ENCODE measurements at places on chromosomes 6 and 20. TPM values are rescaled to one million over a fixed set of nuclear protein-coding genes. Genes with fewer than 3 reads are reported as not detected.

GRCh38 chr6:34416877-34417371 lies 8.9 kb downstream of the RPS10 start:
- DNase-seq, result no peak

Gene BTN1A1
- total RNA-seq, result not detected

Gene CPNE5
- total RNA-seq, result 1.3 TPM

- DNase-seq, result peak; percentile 47
Measured at GRCh38 chr6:85864453-85865401, 222.0 kb upstream of the SYNCRIP start.

GRCh38 chr6:37019065-37019450 lies 13.6 kb downstream of the FGD2 start:
- no peak for DNase-seq

- peak; percentile 100 for DNase-seq
Measured at GRCh38 chr20:34875642-34876405, 588 bp upstream of the ACSS2 start.

GRCh38 chr6:89413006-89413400 lies 930 bp upstream of the RRAGD start:
- DNase-seq, result peak; percentile 27

Gene COL11A2
- total RNA-seq, result 0.34 TPM

DNA sequence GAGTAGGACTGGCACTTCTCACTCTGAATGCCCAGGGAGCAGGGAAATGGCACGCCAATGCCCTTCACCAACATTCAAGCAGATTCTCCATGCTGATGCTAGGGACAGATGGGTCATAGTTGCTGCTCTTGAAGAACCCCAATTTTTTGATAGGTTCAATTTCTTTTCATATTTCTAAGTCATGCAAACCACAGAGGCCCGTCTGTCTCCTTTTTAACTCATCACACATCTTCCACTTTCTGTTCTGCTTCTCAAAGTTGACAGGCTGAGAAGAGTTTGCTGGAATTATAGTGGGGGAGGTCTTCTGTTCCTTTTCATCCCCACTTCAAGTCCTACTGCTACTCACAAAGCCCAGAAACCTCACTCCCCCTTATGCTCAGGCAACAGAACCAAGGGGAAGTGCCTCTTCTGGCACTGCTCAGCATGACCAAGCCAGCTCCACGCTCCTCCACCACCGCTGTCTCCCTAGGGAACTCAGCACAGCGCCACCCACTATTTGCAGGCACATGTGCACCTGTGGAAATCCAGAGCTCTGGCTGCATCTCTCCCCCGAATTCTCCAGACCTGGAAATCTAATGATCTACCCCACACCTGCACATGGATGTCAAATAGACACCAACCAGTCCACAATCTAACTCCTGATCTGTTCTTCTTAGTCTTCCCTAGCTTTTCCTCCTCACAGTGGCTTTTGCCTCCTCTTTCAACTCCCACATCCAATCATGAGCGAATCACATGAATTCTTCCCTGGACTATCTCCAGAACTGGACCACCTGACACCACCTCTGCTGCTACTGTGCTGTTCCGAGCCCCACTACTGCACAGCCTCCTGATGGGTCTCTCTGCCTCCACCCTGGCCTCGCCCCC lies 10.7 kb downstream of the ZBTB24 start:
- no peak for DNase-seq

- DNase-seq, result no peak
Measured at GRCh38 chr6:24950218-24950941, 14.6 kb upstream of the RIPOR2 start.

Gene MACROD2
- 11.5 TPM for total RNA-seq
